ENCODE measurements at places on chromosomes 12 and 14.

DNA sequence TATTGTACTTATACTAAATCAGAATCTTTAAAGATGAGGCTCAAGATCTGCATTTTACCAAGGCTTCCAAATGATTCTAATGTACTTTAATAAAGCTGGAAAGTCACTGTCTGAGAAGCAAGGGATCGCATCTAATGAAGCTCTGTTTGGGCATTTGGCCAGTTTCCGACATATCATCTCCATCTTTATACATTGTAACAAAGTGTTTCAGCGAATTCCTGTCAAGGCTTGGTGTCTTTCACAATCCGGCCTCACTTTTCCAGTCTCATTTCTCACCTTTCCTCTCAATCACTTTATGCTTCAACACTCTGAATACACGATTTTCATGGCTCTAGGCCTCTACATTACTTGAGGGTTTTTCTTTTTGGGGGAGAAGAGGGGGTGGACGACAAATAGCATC lies 27.5 kb upstream of the INSM2 start:
- DNase-seq: no peak

GRCh38 chr14:90733139-90733808 lies 83.0 kb downstream of the TTC7B start:
- no peak for DNase-seq

DNA sequence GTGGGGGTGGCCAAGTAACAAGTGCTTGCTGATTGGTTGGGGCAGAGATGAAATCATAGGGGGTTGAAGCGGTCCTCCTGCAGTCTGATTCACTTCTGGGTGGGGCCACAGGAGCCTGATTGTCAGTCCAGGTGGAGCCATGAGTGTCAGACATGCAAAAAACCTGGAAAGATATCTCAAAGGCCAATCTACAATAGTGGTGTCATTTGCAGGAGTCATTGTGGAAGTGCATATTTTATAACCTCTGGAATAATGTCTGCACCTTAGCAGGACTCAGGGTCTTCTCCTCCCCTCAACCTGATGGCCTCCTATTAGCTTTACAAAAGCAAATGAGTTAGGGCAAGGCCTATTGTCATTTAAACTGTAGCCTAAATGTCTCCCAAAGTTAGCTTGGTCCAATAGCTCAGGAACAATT lies 241.4 kb downstream of the NUAK1 start:
- DNase-seq: no peak

DNA sequence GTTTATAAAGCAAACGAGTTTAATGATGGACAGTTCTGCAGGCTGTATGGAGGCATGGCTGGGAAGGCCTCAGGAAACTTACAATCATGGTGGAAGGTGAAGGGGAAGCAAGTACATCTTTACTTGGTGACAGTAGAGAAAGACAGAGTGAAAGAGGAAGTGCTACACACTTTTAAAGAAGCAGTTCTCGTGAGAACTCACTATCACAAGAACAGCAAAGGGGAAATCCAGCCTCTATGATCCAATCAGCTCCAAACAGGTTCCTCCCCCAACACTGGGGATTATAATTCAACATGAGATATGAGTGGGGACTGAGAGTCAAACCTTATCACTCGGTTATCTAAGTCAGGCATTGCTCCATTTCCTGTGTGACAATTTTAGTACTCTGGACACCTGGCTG lies 189.9 kb upstream of the CNTN1 start:
- no peak for DNase-seq

- no peak for DNase-seq
Measured at GRCh38 chr14:59228421-59228820, 40.0 kb downstream of the DAAM1 start.

GRCh38 chr14:48350971-48351370 lies 675.6 kb upstream of the MDGA2 start:
- DNase-seq: no peak

- DNase-seq: no peak
Measured at GRCh38 chr14:89750281-89750755, 204.2 kb downstream of the EFCAB11 start.

DNA sequence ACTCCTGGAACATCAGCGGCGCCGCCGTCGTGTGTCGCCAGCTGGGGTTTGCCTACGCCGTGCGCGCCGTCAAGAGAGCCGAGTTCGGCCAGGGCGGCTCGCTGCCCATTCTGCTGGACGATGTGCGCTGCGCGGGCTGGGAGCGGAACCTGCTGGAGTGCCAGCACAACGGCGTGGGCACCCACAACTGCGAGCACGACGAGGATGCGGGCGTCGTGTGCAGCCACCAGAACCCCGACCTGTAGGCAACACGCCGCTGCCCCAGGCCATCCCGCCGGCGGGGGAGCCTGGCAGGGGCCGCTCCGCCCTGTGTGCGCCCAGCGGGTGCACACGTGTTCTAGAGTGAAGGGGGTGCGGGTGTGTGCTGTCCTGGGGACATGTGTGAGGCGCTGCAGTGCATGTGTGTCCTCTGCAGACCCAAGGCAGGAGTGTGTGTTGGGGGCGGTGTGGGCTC lies 8.7 kb upstream of the CYP46A1 start:
- no peak for DNase-seq

GRCh38 chr14:58104808-58105207 lies 47.2 kb downstream of the ARMH4 start:
- no peak for DNase-seq

GRCh38 chr14:65329911-65330310 lies 82.6 kb upstream of the FUT8 start:
- DNase-seq: no peak

DNA sequence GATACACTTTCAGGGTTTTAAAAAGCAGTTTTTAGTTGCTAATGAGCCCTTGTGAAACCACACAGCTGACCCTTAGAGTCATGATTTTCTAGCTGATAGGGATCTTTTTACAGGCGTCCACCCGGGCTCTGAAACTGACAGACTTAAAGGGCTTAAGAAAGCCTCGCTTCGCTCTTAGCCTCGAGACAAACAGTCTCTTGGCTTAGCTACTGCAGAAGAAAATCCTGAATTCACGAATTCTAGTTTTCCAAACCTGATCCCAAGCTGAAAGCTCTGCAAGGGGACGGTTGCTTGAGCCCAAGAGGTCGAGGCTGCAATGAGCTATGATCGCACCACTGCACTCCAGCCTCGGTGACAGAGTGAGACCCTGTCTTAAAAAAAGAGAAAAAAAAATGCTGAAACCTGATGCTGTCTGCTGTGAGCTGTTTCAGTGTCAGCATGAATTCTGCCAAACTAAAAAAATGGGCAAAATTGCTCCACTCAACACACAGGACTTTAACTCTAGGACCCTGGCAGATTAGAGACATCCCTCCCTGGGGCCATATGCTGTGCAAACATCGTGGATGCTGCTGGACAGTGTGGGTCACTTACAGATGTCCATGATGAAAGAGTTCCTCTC lies 3.1 kb upstream of the HPD start:
- no peak for DNase-seq

DNA sequence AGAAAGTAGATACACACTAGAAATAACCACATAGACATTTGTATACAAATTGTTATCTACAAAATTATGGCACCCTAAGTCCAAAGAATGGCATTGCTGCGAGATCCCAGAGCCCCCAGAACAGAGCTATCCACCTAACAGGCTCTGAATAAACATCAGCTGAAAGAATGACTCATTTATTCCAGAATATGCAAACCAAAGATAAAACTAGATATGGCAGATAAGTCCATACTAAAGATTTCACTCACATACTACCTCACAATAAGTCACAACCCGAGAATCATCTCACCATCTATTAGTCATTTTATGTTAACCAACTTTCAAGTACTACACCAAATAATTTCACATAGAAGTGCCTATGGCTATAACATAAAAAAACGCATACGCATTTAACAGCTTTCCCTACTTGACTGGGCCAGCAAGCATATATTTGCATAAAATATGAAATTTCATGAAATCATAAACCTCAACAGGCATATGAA lies 5.6 kb downstream of the CNIH1 start:
- no peak for DNase-seq

DNA sequence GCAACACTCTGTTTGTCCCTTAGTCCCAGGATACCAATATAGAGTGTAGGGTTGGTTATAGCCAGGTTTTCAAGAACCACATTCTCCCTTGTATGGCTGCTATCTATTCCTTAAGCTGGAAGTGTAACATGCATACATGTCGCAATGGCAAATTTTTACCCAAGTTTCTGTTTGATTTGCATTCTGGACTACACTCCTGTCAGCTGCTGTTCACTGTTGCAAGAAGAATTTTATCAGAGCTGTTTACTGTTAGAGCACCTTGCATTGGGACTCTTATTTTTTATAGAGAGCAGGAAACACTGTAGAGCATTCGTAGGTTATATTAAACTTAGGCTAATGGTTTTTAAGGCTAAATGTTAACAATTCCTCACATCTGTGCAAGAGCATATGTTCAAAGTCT lies 376.0 kb upstream of the LRFN5 start:
- no peak for DNase-seq

DNA sequence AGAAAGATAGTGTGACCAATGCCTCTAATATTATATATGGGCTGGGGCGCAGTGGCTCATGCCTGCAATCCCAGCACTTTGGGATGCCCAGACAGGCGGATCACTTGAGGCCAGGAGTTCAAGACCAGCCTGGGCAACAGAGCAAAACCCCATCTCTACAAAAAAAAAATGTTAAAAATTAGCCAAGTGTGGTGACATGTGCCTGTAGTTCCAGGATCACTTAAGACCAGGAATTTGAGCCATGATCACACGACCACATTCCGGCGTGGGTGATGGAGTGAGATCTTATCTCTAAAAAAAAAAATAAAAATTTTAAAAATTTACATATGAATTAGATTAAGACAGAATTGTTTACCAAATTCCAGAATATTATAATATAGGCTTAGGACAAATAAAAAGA lies 12.0 kb downstream of the TM7SF3 start:
- DNase-seq: no peak

DNA sequence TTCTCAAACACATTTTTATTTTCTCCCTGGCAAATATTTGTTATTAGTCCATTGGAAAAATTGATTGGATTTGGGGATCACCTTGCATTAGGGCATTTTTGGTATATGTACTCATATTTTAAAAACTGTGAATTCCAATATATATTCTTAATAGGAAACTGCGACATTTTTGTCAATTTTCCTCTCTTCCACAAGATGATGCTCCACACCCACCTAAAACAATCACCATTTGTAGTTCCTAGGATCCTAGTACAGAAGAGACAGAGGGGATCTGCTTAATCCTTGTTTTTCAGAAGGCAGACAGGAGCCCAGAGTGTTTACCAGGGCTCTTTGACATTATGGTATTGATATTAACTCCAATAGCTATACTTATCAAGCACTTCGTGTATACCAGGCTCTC lies 22.8 kb upstream of the OASL start:
- no peak for DNase-seq

DNA sequence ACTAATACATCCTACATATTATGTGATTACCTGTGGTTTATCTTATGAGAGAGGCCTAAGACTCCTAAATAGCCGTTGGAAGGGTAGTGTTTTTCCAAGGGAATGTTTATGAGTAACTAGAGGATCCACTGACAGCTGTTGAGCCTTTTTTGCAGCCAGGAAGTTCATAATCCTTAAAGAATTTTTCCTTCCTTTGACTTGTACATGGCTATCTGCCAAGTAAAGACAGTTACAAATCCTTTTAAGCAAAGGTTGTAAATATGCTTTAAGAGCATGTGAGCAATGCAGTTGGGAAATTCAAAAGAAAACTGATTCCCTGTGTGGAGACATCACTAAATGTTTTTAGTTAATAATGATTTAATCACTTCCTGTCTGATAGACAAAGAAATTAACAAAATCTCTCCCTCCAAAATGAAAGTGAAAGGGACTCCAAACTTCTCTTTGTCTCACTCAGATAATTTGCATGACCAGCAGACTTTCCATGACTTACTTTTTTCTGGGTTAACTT lies 333.8 kb downstream of the PDZRN4 start:
- DNase-seq: no peak

DNA sequence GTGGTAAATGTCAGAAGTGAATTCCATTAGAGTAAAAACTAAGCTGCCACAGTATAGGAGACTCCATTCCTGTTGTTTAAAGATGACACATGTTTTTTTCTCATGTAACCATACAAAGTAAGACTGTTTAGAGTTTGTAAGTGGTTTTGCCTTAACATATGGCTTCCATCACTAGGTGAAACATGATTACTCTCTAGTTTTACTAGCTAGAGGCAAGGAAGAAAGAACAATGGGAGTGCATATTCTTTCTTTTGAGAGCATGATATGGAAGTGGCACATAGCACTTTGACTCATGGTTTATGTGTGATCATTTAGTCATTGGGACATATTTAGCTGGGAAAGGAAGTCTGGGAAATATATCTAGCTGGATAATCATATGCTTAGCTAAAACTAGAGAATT lies 7.7 kb downstream of the ATF7IP start:
- DNase-seq: no peak

DNA sequence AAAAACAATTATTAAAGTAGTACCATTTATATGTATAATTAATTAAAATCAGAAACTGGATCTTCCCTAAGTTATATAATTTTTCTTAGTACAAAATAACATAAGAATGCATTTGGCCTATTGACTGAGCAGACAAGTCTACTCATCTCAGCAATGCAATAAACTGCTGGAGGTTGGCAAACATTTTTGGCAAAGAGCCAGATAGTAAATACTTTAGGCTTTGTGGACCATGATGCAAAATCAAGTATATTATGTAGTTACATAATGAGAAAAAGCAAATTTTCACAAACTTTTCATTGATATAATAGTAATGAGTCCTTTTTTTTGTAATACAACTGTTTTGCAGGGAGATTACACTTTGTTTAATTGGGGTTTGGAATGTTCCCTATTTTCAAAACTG lies 30.9 kb downstream of the ERGIC2 start:
- no peak for DNase-seq

GRCh38 chr12:109868182-109869051 lies 11.9 kb downstream of the GLTP start:
- no peak for DNase-seq

DNA sequence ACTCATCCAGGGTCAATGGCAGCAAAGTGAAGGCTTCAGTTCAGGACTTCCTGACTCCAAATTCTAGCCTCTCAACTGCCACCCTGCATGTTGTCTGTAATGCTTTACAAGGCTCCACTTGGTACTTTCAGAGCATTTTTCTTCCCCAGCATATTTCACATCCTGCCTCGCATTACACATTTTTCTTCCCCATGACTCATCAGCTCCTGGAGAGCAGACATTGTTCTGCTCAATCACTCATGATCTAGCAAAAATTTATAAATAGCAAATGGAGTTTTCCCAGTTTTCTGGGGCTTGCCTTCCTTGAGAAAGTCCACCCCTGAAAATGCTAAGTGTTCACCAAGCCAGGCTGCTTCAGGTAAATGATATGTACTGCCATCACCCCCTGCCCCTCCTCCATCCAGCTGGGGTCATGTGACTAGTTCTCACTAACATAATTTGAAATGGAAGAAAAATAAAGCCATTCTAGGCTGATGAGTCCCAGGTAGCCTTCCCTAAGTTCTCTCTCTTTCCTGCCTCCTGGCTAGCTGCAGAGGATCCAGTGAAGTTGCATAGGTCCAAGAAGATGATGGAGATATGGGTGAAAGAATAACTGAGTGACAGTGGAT lies 69.4 kb downstream of the ARMH4 start:
- DNase-seq: no peak

- DNase-seq: no peak
Measured at GRCh38 chr14:59897757-59898383, 22.1 kb upstream of the LRRC9 start.
